NCI-H460 (cell line): ENCODE measurements at places on chromosomes 5 and 9. TPM values are rescaled to one million over a fixed set of nuclear protein-coding genes. Genes with fewer than 3 reads are reported as not detected.

SHROOM1 gene
- total RNA-seq = 6.1 and 8.2 TPM in 2 replicates

CAAP1 gene
- 29.5 and 31.1 TPM in 2 replicates for total RNA-seq

PPIC gene
- total RNA-seq = 9.1 and 10.9 TPM in 2 replicates

HTR4 gene
- total RNA-seq = not detected in 2 replicates

SLC6A7 gene
- 1.6 TPM in 2 replicates for total RNA-seq

TAF11L10 gene
- total RNA-seq = not detected in 2 replicates

GABRA6 gene
- total RNA-seq = not detected in 2 replicates

GPR150 gene
- total RNA-seq = not detected in 2 replicates

ANAPC2 gene
- 11.0 and 16.1 TPM in 2 replicates for total RNA-seq

ARHGAP26 gene
- total RNA-seq = 3.9 and 6.6 TPM in 2 replicates

ACTBL2 gene
- total RNA-seq = not detected in 2 replicates

FLT4 gene
- 4.1 and 6.0 TPM in 2 replicates for total RNA-seq

ZNF622 gene
- total RNA-seq = 30.4 and 37.6 TPM in 2 replicates

TNFSF8 gene
- total RNA-seq = not detected in 2 replicates

HINT1 gene
- 596 and 611 TPM in 2 replicates for total RNA-seq

DDX4 gene
- 0.14 TPM in 1 of 2 replicates, not detected in the other for total RNA-seq

PCDH12 gene
- total RNA-seq = 0.05 and 0.09 TPM in 2 replicates

PCDH1 gene
- 3.3 TPM in 2 replicates for total RNA-seq

MARCOL gene
- total RNA-seq = 2.3 and 3.8 TPM in 2 replicates

DNA sequence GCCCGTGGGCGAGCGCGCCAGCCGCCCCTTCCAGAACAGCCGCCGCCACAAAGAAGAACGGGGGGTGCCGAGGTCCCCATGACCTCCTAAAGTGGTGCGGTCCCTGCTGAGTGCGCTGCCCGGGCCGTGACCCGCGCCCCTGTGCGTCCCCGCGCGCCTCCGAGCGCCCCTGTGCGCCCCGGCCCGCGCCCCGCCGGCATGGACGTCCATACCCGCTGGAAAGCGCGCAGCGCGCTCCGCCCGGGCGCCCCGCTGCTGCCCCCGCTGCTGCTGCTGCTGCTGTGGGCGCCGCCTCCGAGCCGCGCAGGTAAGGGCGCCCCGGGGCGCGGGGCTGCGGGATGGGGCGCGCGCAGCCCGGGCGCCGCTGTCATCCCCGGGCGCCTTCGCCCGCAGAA lies 384 bp downstream of the COL5A1 start:
- no peak for DNase-seq

- no peak for DNase-seq
These were observed 742 bp upstream of the WNK2 start for GRCh38 chr9:93183131-93183662.

- DNase-seq = no peak
These were observed 34.0 kb upstream of the FLT4 start for GRCh38 chr5:180683220-180683922.

GRCh38 chr5:5373351-5373989 lies 49.0 kb upstream of the ICE1 start:
- no peak for DNase-seq

DNA sequence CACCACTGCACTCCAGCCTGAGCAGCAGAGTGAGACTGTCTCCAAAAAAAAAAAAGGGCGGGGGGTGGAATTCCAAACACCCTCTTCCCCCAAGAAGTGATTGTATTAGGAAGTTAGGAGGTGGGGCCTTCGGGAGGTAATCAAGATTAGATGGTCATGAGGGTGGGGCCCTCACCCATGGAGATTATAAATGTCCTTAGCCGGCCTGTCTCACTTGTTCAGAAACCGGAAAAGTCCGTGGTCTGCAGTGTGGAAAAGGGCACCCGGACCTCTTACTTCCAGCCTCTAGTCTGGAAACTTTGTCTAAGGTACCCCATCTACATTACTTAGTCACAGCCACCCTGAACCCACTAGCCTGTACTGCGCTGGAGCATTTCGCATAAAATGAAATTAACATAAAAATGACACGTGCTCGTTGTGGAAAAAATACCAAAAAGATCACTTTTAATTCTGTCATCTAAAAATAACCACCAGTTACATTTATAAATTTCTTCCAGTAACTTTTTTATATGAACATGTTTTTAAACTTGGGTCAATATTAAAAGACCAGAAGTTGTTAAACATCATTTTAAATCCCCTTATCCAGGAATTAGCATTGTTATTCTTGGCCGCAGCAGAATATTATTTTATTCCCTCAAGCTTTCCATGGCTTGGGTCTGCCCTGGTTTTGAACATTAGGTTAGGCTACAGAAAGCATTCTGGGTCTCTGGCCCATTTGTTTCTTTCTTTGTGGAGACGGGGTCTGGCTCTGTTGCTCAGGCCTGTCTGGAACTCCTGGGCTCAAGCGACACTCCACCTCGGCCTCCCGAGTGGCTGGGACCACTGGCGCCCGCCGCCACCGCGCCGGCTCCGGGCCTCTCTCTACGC lies 1.2 kb upstream of the CKS2 start:
- no peak for DNase-seq

DNA sequence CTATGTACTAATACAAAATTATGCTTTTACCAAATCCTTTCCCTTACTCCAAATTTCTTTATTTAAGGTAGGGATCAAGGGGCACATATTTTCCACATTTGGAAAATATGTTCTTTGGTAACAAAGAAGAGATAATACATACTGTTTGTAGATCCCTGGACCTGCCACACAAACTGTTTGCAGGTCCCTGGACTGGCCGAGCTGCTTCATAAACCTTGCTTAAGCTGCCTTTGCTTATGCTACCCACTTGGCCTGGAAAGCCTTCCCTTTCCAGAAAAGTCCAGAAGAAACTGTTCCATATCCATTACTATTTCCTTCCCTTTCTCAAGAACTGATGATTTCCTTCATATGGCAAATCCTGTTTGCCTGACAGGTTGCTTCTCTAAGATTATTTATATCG lies 22.6 kb upstream of the DMXL1 start:
- DNase-seq = no peak

- no peak for DNase-seq
These were observed 67.0 kb downstream of the STX17 start for GRCh38 chr9:99973455-99973854.

GRCh38 chr5:174380311-174380710 lies 334.8 kb downstream of the NSG2 start:
- no peak for DNase-seq

- no peak for DNase-seq
These were observed 46.9 kb downstream of the MAP1B start for GRCh38 chr5:72154076-72154756.

DNA sequence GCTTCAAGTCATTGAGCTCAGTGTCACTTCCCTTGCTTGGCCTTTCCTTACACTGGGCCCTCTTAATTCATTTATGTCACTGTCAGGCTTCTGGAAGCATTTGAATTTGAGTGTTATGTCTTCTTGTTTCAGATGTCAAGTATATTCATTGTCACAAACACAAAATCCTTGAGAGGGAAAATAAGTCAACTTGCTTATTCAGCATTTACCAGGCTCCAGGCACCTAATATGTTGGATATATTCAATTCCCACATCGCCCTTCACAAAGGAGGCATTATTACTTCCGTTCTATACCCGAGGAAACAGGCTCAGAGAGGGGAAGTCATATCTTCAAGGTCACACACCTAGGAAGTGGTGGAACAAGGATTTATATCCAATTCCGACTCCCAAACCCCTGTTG lies 121.1 kb upstream of the SMIM23 start:
- DNase-seq = no peak

GRCh38 chr9:33820231-33820745 lies 3.3 kb downstream of the UBE2R2 start:
- no peak for DNase-seq

GRCh38 chr5:181181650-181182565 lies 23.1 kb downstream of the TRIM7 start:
- DNase-seq = peak; percentile 80

DNA sequence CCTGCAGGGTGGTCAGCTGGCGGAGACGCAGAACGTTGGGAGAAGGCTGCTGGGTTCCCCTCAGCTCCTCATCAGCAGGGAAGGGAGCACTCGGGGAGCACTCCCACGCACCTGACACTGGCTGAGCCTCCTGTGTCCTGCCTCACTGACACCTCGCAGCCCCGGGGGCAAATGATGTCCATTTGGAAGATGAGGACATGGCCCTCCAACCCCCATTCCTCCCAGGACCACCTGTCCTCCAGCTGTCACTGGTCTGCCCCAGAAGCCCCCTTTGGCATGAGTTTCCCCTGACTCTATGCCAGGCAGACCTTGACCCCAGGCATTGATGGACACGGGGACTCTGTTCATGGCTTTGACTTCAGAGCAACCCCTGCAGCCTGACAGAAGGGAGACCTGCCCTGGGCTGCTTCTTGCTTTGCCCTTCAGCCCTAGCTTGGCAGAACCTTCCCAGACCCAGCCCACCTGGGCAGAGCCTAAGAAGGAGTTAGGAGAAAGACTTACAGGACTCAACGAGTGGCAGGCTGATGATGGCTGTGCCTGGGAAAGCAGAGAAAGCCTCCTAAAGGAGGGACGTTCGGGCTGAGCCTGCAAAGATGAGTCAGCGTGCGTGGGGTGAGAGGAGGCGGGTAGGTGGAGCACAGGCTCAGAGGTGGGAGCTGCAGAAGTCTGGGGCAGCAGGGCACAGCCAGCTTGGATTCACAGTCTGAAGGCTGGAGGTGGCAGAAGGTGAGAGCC lies 90.6 kb downstream of the LMX1B start:
- DNase-seq = no peak

DNA sequence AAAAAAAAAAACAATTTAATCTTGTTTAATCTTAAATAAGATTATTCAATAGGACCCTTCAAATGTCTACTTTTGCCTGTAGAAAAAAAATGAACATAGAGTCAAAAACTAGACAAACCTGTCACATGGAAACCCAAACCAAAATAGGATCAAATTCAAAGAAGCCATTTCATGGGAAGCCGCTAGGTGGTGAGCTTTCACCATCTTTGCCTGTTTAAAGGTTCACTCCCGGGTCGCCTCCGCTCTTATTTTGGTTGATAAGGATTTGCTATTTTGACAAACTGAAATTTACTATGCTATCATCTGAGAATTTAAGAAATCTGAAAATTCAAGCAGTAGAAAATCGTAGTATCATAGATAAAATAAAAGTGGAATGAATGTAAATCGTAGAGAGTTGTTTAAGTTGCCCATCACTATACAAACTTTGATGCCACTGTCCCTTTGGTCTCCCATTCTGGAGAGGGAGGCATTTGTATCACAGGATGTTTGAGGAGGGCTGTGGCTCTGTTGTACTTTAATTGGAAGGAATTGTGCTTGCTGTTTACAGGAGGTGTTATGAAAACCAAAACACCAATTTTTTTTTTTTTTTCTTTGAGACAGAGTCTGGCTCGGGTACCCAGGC lies 43.5 kb upstream of the DNAH5 start:
- DNase-seq = peak; percentile 74

DNA sequence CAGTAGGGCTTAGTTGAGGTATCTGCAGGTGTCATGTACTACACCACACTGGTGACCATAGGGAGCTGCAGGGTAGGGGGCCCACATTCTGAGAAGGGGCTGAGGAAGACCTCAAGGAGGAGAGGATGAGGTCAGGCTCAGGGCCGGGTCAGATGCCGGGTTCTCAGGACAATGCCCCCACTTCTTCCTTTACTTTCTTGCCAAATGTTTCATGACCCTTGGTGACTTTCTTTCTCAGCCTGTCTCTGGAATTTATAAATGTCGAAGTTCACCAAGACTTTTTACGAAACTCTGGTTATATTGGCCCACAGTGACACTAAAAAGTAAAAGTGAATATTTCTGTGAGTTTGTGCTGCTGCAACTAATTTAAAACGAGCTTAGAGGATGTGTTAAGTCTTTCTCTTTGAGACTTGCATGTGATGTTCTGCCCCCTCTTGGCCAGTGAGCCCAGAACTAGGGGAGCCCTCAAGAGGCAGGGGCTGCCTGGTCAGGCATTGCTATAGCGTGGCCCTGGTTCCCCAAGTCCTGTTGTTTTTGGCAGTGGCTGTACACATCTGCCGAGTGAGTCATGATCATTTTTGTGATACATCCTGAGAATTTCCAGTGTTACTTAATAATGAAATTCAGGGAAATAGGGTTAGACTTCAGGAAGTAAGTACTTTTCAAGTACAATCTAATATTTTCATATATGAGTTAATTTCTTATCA lies 11.2 kb downstream of the ACO1 start:
- DNase-seq = peak; percentile 37

- DNase-seq = no peak
These were observed 18.3 kb downstream of the FAT2 start for GRCh38 chr5:151572657-151573368.

GRCh38 chr9:91134608-91135007 lies 227.1 kb downstream of the AUH start:
- DNase-seq = no peak

DNA sequence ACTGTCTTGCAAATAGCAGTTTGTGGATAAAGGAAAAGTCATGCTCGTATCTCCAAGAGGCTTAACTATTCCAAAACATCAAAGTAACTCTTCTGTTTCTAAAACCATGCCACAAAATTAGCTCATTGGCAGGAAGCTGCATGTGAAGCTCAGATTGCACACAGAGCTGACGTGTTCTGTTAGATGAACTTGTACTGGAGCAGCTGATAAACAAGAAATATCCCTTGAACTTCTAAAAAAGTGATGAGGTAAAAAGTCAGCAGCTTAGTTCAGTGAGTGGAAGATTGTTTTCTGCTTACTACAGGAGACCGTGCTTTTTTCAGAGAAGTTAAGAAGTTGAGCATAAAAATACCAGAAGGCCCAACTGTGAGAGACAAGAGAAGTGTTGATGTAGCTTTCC lies 113.2 kb downstream of the SLC12A2 start:
- no peak for DNase-seq

- no peak for DNase-seq
These were observed 118.0 kb downstream of the PRKACG start for GRCh38 chr9:68895741-68896478.

- DNase-seq = no peak
These were observed 19.7 kb downstream of the CLINT1 start for GRCh38 chr5:157839157-157839795.

- DNase-seq = no peak
These were observed 8.8 kb upstream of the DBH start for GRCh38 chr9:133627341-133627740.

DNA sequence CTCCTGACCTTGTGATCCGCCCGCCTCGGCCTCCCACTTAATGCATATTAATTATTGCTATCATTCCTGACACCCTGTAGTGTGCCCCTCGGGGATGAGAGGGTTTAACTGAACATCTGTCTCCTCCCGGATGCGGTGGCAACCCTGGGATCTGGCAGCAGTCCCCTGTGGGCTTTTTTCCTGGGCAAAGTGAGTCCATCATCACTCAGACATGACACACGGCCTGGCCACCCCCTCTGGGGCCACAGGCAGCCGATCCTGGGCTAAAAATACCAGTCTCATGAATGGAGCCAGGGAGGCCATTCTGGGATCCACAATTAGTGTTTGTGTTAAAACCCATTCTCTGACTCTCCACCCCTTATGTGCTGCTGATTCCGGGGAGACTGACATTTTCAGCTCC lies 161.2 kb downstream of the RGS3 start:
- DNase-seq = no peak

- DNase-seq = no peak
These were observed 72.5 kb downstream of the AP3B1 start for GRCh38 chr5:78221964-78222451.

DNA sequence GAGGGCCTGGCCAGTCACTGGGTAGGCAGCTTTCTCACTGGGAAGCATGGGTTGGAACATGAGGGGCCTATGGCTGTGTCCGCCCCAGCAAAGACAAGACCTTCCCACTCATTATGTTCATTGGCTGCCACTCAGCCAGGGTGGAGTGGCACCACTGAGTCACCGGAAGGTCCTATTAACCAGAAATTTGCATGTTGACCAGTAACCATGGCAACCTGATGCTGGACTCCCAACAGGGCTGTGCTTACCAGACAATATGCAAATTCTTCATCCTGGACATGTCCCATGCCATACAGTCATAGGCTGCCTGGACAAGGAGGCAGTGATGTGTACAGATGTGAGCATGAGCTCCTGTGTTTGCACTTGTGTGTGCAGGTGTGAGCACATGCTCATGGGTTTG lies 66.7 kb downstream of the PSD2 start:
- DNase-seq = no peak
